ENCODE measurements at places on chromosomes 5 and 9. TPM values are rescaled to one million over a fixed set of nuclear protein-coding genes. Genes with fewer than 3 reads are reported as not detected.

GRCh38 chr5:65149827-65150226, 331.9 kb downstream of the ADAMTS6 start:
- DNase-seq = no peak

DNA sequence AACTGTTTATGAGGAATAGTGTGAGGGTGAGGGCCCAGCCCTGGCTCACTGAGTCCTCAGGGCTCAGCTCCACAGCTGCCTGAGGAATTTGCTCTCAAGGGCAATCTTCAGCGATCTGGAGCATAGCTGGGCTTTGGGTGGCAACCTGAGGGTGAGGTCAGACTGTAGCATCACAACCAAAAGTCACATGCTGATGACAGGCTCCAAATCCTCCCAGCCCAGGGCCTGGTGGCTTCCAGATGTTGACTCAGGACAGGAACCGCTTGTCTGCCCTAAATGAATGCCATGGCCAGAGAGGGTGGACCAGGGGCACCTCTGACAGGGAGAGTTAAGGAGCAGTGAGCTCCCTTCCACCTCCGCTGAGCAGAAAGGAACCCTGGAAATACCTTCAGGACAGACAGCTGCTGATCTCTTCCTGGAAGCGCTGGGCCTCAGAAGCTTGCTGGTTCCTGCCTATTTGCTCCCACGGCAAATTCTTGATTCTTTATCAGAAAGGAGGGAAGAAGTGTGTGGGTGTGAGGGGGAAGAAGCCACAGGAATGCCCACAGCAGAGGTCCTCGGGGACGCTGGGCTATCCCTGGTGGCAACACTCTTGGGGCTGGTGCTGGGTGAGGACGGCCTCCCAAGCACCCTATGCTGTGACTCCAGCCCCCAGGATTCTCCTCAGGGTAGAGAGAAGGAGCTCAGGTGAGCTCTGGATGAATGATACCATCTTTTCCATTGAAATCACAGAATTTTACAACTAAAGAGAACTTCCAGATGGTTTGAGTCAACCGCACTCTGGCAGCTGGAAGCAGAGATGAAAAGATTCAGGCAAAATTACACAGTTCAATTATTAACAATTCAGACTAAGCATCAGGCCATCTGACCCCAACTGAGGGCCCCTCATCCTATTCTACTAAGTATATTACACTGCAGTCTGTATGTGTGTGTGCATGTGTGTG, 13.8 kb upstream of the CTSL start:
- DNase-seq = peak; percentile 78

DNA sequence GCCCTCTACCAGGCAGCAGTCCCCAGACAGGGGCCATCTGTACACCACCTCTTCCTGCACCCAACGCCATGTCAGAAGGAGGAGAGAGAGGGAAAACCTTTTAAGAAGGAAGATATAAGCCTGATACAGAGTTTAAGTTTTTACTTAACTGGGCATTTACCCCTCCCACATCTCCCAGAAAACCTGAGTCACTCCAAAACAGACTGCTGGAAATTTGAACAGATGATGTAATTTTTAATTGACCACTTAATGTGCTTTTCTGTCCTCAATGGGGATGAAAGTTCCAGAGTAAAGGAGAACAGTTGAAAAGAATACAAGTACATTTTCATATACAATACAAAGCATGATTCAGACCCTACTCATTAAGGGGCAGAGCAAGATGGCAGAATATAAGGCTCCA, 63.9 kb downstream of the TTC39B start:
- peak; percentile 53 for DNase-seq

DNA sequence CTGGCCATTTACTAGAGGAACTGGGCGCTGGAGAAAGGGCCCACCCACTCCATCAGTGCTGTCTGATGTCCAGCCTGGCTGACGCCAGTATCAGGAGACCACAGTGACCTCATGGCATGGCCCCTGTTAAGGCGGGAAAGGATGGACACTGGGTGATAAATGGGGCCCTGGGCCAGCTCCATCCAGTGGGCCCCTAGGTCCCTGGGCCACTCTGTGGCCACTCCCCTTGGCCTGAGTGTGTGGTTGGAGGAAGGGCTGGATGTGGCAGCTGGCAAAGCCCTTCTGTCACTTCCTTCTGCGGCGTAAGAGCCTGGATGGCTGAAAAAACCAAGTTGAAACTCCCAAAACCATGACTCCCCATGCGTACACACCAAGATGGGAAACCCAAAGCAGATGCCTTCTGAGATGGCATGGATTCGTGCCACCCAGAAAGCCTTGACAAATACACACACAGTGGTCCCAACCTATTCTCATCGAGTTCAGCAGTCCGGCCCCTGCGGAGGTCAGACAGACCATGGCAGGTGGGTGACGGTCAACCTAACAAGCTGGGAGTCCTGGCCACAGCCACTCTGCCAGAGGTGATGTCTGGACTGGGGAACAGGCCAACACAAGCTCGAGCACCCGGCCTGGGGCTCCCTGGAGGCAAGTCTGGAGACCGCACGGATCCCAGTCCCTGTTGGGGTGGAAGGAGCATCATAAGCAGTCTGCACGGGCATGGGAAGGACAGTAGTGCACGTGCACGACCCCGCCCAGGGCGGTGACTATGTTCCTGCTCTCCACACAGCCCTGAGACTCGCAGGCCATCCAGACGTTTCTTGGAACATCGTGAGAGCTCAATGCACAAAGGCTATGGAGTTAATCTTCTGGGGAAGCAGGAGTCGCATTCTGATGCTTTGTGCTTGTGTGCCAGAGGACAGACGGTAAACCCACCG, 45.2 kb upstream of the NOTCH1 start:
- DNase-seq = no peak

PCYOX1L gene
- 5.0 TPM for total RNA-seq

DNA sequence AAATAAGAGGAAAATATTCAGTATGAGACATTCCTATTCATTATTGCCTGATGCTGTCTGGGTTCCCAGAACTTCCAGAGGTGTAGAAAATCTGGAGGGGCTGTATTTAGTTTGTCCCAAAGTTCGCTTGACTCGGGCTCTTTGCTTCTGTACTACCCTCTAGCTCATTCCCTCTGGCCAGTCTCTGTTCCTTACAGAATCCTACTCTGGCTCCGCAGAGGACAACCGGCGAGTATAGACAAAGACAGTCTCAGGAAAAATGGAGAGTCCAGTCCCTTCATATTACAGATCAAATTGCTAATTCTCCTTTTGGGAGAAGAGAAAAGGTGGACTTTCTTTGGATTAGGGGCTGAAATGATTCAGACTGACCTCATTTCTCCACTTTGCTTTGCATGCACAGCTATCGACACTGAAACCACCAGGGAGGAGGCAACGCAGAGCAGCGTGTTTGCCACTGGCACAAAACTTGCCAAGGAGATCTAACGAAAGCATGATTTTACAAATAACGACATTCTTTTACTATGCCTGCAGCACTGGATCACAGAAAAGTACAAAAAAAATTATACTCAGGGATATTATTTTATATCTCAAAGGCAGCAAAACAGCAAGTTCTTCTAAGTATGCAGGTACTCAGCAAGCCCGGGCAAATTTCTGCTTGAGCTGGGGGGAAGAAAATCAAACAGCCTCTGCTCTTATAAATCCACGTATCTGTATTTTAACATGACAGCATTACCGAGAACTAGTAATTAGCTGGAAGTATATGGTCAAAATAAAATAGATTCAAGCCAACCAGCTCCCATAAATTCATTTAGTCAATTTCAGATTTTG, 279.7 kb downstream of the NPR3 start:
- DNase-seq = no peak
